ENCODE measurements at places on chromosomes 6 and 20.
A peak's percentile ranks its signal among the peaks of the same experiment; 100 is the strongest.

- no peak for DNase-seq
These were observed 174.0 kb downstream of the AIG1 start for GRCh38 chr6:143234734-143235133.

DNA sequence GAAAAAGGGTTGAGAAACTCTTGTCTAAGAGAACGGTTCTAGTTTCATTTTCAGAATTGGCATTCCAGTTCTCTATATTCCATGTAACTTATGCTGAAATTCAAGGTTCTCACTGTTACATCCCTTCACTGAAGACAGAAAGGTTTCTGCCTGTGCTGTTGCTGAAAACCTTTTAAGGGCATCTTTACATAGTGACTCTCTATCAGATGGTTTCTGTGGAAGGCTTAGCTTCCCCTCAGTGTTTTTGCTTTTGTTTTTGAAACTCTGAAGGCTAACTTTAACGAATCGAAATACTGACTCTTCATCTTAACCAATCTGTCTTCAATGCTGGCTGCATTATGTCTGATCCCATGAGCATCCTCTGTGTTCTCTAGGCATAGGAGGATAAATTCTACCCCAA is 1286.2 kb upstream of the EYS start:
- DNase-seq: peak; percentile 7

GRCh38 chr6:120764312-120764711 is 570.0 kb downstream of the TBC1D32 start:
- no peak for DNase-seq

DNA sequence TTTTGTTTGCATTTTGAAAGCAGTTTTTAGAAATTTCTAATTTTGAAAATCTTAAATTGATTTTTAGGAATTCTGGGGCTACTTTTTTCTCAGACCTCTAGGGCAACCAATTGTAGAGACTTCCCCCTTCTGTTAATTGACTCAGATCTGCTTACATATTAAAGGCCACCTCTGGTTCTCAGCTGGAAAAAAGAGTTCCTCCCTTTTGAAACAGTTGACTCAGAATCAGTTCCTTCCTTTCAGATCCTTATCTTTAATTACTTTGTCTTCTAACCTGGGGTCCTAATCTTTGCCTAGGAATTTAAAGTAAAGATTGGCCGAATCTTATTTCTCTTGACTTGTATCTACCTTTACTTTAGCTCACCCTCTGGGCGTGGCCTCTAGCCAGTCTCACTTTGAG is 146.8 kb downstream of the LAMA2 start:
- DNase-seq: no peak

DNA sequence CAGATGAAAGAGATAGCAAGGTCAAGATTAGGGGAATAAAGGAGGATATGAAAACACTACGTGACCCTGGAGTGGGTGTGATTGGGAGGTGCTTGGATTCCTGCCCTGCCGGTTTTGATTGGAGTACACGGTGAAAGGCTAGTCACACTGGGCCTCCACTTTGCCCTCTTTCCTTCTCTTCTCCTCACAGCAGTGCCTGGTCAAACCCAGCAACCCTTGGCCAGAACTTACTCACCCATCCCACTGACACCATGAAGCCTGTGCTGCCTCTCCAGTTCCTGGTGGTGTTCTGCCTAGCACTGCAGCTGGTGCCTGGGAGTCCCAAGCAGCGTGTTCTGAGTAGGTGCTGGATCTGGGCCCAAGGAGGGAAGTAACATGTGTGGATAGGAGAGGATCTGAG is at the start of gene WFDC13:
WFDC13 (plus strand) TSS at position 166 of the 400 bp plus-strand sequence; CDS start at position 252, 86 bp downstream.
- DNase-seq: no peak

DNA sequence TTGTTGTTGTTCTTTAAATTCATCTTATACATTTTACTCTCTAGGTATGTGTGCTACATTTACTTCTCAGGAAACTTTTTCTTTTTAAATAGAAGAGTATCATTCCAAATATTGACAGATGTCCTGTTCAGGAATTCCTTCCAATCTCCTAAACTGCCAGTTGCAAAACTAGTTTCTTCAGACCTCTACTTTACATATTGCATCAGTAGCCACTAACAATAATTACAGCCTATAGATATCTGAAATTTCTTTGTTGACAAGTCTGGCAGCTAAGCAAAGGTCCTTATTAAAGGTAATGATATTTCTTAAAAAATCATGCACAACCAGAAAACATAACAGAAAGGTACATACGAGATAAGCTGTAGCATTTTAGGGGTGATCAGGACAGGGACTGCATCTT is 4.5 kb downstream of the ECHDC1 start:
- no peak for DNase-seq

DNA sequence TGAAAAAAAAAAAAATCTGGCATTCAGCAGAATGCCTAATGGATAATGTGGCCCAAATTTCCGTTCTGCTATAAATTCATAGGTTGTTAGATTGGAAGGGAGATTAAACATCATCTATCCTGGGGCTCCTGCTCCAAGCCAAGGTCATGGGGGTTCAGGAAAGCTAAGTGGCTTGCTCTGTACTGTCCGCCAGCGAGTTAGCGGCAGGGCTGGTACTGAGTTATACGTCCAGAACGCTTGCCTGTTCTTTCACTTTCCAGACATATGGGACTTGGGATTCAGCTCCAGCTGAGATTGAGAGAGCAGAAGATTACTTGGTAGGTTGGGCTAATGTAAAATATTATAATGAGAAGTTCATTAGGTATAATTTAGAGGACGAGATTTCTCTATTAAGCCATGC is 858 bp downstream of the RWDD1 start:
- no peak for DNase-seq

- no peak for DNase-seq
These were observed 2.2 kb upstream of the PCK1 start for GRCh38 chr20:57558614-57559288.

- DNase-seq: peak; percentile 35
These were observed 96.8 kb downstream of the PSMG4 start for GRCh38 chr6:3355358-3356055.

DNA sequence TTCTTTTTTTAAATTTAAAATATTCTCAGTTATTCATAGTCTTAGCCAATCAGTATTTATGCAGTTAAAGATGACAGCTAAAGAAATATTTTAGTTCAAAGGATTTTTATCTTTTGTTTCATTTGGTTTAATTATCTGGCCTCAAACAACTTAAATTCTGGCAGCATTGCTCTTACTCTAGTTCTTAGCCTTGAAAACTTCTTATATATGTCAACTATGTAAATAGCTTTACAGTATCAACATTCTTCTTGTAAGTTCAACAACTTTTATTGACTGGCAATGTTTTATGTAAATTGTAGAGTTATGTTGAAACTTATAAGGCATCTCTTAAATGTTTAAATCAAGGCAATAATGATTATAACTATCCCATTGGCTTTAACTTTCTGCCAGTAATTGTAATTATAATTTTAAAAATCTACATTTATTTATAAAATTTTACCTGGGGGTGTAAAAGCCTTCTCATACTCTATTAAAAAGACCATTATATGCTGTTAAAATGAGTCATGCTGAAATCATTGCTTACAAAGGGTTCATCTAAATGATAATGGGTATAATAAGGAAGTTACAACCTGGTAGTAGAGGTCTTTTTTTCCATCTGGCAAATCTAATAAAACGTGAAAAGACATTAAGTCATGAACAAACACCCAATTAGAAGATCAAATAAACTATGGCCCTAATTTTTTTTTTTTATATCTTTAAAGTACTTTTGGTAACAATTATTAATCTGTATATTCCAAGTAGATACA is 45.8 kb upstream of the FAM184A start:
- no peak for DNase-seq

DNA sequence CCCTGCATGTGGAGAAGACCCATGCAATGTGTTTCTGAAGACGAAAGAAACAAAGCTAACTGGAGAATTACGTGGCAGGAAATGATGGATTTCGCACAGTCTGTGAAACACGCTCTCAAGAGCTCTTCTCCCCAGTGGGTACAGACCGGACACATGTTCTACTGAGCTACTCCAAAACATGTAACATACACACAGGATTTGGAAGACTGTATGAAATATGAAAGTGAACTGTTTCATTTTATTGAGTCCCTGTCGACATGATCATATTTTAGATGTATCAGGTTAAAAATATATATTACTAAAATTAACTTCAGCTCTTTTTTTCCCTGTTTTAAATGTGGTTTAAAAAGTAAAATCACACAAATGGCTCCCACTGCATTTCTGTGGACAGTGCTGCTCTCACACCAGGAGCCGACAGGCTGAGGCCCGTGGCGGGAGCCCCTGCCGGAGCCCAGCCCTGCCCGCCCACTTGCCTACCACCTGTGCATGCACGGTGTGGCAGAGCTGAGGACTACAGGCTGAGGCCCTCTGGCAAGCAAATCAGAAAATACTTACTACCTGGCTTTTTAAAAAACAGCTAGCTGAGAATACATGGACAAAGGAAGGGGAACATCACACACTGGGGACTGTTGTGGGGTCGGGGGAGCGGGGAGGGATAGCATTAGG is 58.9 kb upstream of the NXT1 start:
- DNase-seq: no peak

DNA sequence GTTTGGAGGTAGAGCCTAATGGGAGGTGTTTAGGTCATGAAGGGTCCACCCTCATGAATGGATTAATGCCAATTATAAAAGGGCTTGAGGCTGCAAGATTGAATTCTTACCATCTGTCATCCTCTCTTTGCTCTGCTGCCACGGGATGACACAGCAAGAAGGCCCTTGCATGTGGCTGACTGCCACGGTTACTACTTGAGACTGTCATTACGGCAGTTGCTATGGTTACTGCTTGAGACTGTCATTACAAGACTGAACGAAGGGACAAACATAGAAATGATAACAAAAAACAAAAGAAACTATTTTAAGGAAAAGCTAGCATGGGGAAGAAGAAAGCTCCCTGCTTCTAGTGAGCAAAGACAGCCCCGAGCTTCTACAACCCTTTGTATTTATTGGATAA is 715.0 kb downstream of the TFAP2A start:
- no peak for DNase-seq

DNA sequence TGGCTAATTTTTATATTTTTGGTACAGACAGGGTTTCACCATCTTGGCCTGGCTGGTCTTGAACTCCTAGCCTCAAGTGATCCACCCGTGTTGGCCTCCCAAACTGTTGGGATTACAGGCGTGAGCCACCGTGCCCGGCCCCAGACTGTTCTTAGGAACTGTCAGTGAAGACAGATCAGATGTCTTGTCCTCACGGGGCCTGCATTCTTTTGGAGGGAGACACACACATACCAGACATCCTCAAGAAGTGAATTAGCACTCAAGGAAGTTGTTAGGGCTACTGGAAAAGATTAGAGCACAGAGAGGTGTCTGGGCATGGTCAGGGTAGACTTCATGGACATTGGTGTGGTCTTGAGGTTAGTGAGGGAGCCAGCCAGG is 10.3 kb upstream of the LPIN3 start:
- DNase-seq: no peak

DNA sequence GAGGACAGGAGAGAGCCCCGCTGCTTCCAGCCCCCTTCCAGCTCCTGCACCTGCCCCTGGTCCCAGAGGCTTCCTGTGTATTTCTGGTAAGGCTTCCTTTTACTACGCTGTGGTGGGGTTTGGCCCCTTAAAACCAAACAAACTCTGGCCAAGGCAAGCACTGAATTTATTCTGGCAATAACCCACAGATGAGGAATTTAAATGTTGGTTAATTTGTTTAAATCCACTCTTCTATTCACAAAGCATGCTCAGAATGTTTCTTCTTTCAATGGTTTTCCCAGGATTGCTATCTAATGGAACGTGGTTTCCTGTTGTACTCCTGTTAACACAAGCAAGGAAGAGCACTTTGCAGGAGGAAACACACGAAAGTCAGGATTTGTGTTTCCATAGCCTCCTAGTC is 236.5 kb upstream of the FOXQ1 start:
- DNase-seq: no peak

GRCh38 chr20:20391115-20391514 is 23.2 kb downstream of the INSM1 start:
- no peak for DNase-seq

GRCh38 chr6:45979311-45979710 is 36.3 kb downstream of the CLIC5 start:
- no peak for DNase-seq
